Kasumi-1 (cell line): ENCODE measurements at places on chromosomes 4 and X.

DNA sequence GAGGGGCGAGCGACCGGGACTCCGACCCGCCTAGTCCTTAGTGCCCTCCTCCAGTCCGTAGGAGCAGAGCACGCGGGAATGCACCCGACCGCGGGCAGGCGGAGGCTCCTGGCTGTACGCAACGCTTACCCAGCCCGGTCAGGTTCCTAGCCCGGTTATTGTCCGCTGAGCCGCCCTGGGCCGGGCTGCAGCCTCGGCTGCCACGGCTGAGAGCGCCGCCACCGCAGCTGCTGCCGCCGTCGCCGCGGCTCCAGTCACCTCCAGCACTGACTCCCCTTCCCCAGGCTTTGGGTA lies at the start of gene AMER1:
TSS of gene AMER1 (minus strand) at position 268 of the 294 bp plus-strand sequence. CDS start 12,422 bp downstream, outside the sequence.
- DNase-seq: no peak

GRCh38 chr4:55907469-55907868 lies 41.3 kb upstream of the CEP135 start:
- no peak for DNase-seq

- DNase-seq: no peak
Observed at GRCh38 chrX:118355225-118355920, 9.5 kb downstream of the WDR44 start.

- DNase-seq: no peak
Observed at GRCh38 chrX:39808471-39808917, 289.3 kb downstream of the BCOR start.

GRCh38 chr4:153114771-153115321 lies 89.4 kb upstream of the TRIM2 start:
- no peak for DNase-seq

DNA sequence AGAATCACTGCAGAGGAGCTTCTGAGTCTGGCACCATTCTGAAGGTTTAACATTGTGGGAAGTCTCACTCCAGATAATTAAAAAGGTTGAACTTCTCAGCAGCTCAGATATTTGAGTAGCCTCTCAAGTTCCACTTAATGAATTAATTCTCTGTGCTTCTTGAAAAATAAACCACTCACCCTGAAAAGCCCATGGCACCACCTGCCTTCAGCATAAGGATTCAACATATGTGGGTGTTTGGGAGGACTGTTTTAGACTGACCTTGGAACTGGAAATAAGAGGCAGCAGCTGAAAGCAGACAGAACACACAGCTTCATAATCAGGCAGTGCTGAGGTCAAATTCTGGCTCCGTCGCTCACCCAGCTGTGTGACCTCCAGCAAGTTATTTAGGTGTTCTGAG lies 100.6 kb downstream of the KCNIP4 start:
- DNase-seq: no peak

- peak; percentile 35 for DNase-seq
Observed at GRCh38 chrX:23773601-23774175, 9.3 kb upstream of the SAT1 start.

DNA sequence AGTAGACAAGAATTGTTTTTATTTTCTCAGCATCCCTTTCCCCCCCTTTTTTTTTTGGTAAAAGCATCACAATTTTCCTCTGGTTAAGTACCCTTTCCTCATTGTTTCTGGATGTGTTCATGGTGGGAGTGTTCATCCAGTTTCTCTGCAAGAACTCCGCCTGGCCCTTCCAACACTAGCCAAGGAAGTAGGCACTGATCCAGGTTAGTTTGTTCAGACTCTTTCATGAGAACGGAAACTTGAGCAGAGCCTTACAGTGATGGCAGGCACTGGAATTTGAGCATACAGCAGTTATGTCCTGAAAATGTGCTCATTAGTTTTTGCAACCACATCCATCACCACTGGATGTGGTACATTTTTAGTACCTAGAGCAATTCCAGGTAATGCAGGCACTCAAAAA lies 336.1 kb upstream of the BOD1L1 start:
- no peak for DNase-seq

DNA sequence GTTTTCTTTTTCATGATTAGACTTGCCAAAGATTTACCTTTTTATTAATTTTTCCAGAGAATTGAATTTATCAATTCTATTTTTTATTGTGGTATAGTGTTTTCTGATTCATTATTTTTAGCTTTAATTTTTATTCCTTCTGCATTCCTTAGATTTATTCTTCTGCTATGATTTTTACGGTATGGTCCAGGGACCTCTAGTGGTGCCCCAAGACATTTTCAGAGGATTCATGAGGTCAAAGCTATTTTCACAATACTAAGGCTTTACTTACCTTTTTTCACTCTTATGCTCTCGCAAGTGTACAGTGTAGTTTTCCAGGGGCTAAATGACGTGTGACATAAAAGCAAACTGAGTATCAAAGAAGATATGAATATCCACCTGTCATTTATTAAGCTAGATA lies 8.0 kb downstream of the RADX start:
- peak; percentile 7 for DNase-seq

- no peak for DNase-seq
Observed at GRCh38 chrX:134949271-134949670, 41.5 kb upstream of the SMIM10 start.

DNA sequence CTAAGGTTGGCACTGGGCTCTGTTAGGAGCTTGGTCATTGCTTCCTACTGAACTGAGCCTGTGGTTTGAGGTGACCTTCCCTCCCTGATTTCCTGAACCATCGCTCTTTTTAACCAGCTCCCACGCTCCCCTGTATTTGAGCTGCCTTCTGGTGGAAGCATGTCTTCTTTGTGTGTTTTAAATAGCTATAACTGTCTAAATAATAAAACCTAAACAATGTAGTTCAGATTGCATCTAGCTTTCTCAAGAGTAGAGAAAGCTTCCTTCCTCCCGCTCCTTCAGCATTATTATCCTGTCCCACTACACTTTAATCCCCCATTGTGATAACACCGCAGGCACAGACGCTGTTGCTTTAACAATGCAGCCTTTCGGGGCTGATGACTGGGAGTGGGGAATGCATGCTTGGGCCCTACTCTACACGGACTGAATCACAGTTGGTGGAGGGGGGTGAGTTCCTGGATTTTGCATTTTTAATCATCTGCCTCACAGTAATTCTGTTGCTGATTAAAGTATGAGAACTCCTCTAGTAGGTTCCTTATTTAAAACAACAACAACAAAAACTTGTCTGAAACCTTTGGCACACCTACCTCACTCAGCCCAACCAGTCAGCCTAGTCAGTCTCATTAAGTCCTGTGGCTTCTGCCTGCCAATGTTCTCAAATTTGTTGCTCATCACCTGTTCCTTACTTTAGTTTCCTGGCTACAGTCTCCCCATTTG lies 6.6 kb downstream of the SMS start:
- DNase-seq: peak; percentile 19

DNA sequence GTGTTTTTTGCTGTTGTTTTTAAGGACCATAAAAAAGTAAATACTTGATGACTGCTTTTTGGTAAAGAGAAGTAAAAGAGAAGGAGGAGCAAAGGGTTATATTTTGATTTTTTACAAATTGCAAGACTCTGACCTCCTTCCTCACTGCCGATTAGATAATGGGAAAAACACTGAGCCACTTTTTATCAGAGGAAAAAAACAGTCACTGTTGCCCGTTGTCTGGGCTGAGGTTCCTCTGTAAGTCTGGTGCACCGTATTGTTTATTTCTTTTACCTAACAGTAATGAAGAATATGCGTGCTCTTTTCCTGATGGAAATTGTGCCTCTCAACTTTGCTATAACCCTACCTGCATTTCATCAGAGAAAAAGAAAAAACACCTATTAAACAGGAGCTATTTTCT lies 178.7 kb upstream of the EMCN start:
- no peak for DNase-seq

GRCh38 chr4:152516156-152516555 lies 19.7 kb downstream of the FBXW7 start:
- DNase-seq: no peak

GRCh38 chr4:2284934-2285612 lies 23.2 kb upstream of the MXD4 start:
- no peak for DNase-seq

GRCh38 chr4:67198727-67199126 lies 346.6 kb downstream of the CENPC start:
- DNase-seq: peak; percentile 77
